ENCODE measurements at places on chromosomes 1 and 21.
A peak's percentile ranks its signal among the peaks of the same experiment; 100 is the strongest.

DNA sequence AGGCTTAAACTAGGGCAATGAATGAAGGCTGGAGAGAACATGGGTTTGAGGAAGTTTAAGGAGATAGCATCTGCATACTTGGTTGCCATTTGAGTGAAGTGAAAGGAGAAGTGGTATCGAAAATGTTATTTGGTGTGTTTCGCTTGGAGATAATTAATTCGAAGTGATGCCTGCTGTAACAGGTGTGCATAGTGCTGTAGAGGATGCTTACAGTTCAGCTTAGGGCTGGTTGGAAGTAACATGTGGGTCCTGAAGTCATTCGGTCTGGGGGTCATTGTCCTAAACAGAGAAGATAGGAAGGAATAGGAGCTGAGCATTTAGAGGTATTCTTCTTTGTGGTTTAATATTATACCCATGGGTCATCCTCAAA lies 301 bp upstream of the NUDT17 start:
- DNase-seq = no peak

DNA sequence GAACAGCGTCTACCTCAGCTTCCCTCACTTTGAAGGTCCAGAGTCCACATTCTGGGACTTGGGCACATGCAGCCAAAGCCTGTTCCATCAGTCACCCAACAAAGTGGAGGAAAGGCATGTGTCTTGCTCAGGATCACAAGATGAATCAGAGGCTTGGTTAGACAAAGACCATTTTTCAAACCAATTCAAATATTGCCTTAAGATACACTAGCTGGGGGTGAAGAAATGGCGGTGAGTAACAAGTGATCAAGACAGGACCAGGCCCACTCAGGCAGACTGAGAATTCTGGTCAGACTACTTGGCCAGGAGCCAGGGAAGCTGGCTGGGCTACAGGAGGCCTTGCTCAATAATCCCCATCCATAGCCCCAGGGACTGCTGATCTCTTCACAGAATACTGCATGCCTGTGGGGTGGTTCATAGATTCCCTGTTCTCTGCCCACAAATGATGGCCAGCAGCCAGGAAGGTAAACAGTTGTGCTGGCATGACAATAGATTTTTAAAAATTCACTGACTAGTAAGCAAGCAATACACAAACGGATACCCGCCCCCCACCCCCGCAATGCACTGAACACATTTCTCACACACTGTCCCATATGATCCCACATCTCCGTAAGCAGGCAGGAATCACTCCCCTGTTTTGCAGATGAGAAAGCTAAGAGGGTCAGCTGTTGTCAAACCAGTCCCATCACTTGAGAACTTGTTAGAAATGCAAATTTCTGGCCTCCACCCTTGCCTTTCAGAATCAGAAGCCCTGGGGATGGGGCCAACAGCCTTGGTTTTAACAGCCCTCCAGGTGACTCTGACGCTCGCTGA lies 27.2 kb downstream of the ERI3 start:
- no peak for DNase-seq

GRCh38 chr1:110617116-110617515 lies 11.0 kb upstream of the KCNA2 start:
- DNase-seq = peak; percentile 9

- no peak for DNase-seq
Measured at GRCh38 chr1:239999170-239999569, 92.5 kb upstream of the FMN2 start.

- no peak for DNase-seq
Measured at GRCh38 chr1:204651843-204652421, 33.6 kb downstream of the LRRN2 start.

- no peak for DNase-seq
Measured at GRCh38 chr1:164767752-164768402, 208.9 kb downstream of the PBX1 start.

DNA sequence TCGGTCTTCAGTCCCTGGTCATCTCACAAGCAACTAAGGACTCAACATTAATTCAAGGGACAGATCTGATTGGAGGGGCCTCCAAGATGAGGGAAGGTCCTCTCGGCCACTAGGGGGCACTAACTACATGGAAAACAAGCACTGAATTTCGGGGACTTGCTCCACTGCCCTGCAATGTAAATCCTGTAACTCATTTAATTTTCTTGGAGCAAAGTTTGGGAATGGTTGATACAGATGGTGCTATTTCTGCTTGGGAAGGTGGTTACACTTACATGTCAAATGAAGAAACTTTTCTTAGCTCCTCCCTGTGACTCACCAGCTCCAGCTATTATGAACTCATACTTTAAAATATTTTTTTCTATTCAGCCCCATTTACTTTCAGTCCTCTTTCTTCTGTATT lies 97.4 kb upstream of the KCNJ15 start:
- DNase-seq = peak; percentile 32

- no peak for DNase-seq
Measured at GRCh38 chr1:108615544-108615943, 45.3 kb downstream of the HENMT1 start.

- peak; percentile 87 for DNase-seq
Measured at GRCh38 chr1:197775282-197776262, at the start of gene DENND1B. Gene DENND1B (minus strand): TSS chr1:197775480. CDS start chr1:197775155, 325 bp downstream.

- DNase-seq = no peak
Measured at GRCh38 chr1:47521034-47521881, 83.4 kb downstream of the FOXD2 start.

Data from activated CD4-positive, alpha-beta memory T cell treated with anti-CD3 and anti-CD28 coated beads, Interleukin-2, amount 10 ng/mL, durations not matched to agents 7 days and 5 days (primary cell).